ENCODE measurements at places on chromosomes 3 and 15.

DNA sequence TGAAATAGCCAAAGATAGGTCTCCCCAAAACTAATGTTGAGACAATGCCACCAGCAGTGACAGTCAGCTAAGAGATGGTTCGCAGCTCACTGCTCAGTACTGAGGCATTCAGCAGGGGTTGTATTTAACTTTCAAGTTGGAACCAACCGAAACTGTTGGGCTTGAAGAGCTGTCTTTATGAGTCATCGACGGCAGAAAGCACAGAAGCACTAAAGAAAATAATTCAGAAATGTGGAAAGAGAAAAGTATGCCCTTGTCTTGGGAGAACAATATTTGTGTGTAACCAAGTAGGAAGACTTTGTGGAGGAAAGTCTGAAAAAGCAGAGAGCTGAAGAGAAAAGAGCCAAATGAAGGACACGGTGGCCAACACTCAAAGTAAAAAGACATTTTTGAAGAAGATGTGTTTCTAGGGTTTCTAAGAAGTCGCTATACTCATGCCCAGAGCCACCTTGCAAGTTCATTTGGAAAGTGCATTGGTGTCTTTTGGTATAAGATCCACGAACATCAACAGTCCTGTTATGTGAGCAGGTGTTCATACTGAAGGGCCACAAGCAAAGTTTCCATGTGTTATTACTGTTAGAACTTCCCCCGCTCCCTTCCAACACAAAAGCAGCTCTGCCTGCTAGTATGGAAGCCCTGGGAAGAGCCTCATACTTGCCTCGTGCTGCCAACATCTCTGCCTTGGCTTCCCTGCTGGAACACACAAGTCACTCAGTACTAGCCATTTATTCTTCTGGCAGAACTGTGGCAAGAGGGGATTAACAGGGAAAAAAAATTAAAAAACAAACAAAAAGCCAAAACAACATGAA, 4.1 kb upstream of the RARB start:
- no peak for DNase-seq

DNA sequence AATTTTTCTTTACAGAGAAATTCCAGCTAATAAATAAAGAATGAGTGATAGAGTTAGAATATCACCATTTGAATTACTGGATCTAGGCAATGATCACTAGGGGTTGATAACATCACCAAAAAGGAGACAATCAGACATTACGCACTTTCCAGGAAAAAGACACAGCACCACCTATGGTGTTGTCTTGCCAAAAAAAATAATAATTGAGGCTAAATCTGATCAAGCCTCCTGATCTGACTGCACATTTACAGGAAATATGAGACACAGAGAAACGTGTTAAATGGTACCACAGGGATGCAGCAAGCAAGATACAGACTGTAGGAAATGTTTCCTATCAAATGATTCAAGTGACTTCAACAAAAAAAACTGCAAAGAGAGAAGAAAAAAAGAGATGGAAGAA, 92.8 kb downstream of the EOMES start:
- DNase-seq = no peak

DNA sequence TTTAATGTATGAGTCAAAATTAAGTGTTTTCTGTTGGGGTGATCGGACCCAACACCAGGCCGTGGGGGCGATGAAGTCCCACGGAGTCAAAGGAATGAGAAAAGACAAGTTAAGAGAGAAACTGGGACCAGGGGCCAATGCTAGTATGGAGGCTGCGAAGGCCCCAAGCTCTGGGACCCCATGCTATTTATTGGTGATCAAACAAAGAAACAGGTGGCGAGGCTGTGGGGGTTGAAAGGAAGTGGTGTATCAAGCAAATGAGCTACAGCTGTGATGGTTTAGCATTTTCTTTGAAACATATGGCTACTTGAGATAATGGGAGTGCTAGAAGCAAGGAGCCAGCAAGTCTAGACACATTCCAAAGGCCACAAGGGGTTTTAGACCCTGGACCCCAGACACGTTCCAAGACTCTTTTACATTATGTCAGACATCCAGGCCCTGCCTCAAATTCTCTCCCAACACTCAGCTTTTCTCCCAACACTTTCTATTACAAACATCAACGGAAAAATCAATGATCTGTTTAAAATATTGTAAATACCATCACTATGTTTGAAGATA, 56.0 kb upstream of the SNRPN start:
- DNase-seq = no peak

DNA sequence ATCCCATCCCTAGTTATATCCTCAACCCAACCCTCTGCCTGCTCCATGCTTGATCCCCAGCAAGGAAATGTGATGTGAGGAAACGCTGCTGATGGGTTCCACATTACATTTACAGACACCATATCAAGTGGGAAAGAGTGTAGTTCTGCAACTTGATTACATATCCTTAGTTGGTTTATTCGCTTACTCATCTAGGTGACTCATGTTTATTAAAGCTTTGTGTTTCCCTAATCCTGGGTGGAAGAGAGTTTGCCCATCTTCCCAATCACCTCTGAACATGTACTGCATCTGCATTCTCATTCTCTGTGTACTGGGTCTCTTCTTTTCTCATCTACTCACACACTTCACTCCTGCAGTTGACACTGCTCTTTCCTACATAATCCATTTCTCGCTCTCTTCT, 91.7 kb upstream of the PDZRN3 start:
- DNase-seq = no peak

- no peak for DNase-seq
These were observed 411.6 kb downstream of the GBE1 start for GRCh38 chr3:81349816-81350340.

DNA sequence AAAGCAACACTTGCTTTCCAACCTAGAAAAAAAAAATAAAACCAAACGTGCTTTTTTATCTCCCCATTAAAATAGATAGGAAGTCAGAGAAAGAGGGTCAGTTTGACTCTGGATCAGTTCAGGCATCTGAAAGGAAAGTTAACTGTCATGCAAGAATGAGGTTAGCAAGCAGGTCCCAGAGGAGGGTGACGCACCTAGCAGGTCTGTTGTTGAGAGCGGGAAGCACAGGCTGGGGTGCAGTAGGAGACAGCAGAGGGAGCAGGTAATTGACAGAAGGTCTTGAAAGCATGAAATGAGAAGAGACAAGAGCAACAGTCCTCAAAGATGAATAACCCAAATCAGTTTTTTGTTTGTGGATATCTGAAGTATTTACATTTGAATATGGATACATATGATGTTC, 82.5 kb downstream of the ANO10 start:
- no peak for DNase-seq

DNA sequence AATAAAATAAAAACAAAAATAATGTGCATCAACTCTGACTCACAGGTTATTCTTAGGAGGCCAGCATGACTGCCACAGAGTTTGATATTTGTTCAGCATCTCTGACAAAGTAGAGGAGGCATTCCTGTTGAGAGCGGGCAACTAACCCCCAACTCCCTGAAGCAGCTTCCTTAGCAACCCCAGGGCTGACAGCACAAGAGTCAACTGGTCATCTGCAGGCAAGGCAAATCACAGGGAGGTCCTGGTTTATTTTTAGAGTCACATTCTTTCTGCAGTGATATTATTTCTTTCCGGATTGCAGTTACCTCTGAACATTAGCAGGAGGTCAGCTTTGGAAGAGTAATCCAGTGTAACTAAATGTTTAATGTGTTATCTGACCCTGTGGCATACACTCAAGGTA, 273.0 kb downstream of the PLCL2 start:
- no peak for DNase-seq

DNA sequence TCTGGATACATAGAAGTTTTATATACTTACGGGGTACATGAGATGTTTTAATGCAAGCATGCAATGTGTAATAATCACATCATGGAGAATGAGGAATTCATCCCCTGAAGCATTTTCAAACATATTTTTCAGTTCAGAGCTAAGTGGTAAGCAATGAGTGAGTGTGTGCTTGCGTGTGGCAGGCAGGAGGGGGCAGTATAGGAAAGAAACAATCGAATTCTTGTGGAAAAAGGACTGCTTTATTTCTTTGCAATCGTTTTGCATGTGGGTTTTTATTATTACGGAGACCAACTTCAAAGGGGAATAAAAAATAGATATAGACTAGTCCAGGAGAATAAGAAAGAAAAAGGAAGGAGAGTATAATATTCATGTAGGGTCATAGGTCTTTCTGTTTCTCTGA, 271.6 kb downstream of the CHL1 start:
- no peak for DNase-seq

GRCh38 chr3:133896002-133896761, 500 bp upstream of the RAB6B start:
- no peak for DNase-seq

- no peak for DNase-seq
These were observed 17.4 kb downstream of the KAT2B start for GRCh38 chr3:20057612-20058180.
